ENCODE measurements at places on chromosomes 5 and 9.
A peak's percentile ranks its signal among the peaks of the same experiment; 100 is the strongest.

GRCh38 chr5:73030995-73031394, 75.2 kb downstream of the FCHO2 start:
- DNase-seq, result no peak

DNA sequence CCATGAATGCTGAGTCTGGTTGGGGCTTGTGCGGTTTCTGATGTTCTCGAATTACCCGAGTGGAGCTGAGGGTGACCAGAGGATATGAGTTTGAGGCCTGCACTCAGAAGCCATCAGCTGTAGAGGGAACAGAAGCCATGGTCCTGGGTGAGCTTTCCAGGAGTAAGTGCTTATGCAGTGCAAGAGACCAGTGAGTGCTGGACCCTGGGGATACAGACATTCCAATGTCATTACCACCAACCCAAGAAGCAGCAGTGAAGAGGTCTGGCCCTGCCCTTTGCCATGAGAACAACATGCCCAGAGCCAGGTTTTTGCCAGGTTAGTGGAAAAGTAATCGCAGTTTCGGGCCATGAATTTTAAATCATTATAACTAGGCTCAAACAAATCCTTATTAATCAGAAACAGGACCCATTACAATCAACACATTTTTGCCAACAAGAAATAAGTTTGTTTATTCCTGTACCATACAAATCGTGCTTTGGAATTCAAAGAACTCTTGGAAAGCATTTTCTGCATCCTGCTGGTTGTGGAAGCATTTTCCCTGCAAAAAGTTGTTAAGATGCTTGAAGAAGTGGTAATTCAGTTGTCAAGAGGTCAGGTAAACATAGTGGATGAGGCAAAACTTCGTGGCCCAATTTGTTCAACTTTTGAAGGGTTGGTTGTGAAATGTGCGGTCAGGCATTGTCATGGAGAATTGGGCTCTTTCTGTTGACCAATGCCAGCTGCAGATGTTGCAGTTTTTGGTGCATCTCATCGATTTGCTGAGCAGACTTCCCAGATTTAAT, 154.6 kb downstream of the SYK start:
- DNase-seq, result no peak

DNA sequence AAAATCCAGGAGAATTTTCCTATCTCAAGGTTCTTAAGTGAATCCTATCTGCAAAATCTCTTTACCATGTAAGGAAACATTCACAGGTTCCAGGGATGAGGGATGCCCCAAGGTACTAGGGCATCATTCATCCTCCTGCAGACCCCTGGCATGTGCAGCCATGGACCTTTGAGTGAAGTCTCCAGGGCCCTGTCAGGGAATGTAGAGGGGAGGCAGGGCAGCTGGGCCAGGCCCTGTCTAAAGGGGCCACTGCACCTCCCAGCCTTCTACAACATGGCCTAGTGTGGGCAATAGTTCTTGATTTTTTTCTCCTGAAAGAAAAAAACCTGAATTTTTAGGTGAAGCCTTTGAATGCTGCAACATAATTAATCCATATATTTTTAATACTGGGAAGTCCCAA, 63.3 kb downstream of the SEMA4D start:
- no peak for DNase-seq

DNA sequence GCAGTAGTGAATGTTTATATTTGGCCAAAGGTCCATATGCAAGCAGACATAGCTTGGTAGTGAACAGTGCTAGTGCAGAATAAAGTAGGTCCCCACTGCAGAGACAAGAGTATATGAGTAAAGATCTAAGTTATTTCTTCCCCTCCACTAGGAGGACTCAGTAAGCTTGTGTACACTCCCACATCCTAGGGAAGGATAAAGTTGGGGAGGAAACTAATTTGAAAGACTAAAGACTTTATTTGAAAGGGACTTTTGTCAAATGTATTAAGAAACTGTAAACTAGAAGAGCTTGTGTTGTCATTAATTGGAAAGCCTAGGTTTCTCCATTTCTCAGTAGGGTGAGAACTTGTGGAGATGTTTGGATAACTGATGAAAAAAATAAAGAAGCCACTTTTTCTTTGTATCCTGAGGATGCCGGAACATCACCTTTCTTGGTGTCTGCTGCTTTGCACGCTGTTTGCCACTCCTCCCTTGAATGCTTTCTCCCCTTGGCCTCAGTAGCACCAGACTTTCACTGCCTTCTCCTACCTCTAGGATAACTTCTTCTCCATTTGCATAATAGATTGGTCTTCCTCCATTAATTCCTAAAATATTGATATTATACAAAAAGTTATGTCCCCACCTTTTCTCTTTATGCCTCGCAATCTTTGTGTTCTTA, 329.0 kb downstream of the PARP8 start:
- DNase-seq, result no peak

GRCh38 chr5:53906736-53907135, 346.3 kb downstream of the NDUFS4 start:
- no peak for DNase-seq

- DNase-seq, result no peak
These were observed 240.6 kb upstream of the MAP3K1 start for GRCh38 chr5:56574778-56575177.

- peak; percentile 73 for DNase-seq
These were observed 36.8 kb upstream of the TEX48 start for GRCh38 chr9:114718801-114719221.

DNA sequence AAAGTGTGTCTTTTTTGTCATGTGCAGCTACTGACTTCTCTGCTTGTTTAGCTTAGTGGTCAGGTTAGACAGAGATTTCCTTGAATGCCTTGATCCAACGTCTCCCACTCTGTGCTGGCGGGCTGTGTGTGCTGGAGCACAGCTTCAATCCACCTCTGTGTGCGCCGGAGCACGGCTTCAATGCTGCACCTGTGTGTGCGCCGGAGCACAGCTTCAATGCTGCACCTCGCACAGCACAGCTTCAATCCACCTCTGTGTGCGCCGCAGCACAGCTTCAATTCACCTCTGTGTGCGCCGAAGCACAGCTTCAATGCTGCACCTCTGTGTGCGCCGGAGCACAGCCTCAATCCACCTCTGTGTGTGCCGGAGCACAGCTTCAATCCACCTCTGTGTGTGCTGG, 69.0 kb upstream of the PHYKPL start:
- no peak for DNase-seq

DNA sequence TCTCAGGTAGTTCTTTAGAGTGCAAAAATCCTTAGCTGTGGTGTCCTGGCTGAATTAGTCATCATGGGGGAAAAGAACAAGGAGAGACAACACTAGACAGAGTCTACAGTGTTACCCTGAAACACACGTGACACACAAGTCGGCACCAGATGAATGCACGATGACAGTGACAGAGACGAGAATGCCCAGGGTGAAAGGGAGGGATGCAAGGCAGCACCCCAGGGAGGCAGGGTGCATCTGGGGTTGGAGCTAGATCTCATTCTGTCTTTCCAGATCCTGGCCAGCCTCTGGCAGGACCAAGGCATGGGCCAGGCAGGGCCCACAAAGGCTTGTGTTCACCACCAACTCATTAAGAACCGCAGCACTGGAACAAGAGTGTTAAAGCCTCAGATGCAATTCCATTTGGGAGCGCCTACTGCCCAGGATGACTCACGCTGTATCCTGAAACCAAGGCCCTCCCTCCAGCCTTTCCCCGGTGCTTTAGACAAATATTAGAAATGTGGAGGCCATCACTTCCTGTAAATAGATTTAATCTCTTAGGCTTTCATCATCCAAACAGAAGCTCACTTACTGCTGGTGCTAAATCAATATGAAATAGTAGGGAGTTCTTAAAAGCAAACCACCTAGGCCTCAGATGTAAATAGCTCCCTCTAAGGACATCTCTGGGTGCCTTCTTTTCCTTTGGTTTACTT, 56.1 kb downstream of the IRX2 start:
- DNase-seq, result no peak

DNA sequence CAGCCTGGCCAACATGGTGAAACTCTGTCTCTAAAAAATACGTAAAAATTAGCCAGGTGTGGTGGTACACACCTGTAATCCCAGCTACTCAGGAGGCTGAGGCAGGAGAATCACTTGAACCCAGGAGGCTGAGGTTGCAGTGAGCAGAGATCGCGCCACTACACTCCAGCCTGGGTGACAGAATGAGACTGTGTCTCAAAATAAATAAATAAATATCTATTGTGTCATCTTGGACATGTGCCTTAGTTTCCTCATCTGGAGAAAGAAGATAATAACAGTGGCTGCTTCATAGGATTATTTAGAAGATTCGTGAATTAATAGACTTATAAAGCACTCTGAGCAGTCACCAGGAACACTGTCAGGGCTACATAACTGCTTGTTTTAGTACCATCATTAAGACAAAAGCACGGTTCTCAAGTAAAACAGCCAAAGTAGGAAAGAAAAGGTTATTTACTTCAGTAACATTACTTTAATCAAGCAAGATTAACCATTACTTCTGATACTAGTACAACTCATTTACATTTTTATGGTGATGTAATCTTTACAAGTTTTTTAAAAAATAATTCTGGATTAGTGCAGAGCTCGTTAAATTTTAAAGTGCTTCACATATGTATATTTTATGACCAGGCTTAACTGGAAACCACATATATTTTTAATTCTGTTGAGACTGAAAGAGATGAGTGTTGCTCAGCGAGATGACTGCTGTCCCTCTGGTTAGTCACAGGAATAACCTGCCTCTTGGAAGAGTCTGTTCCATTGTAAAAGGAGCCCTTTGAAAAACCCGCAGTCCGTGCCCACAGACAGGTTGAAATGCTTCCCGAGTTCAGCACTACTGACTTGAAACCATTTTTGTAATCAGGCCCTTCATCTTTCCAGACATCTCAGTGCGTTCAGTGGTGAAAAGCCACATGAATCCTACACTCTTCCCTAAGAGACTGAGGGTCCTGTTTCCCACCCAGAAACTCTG, 36.7 kb downstream of the ANKH start:
- no peak for DNase-seq

GRCh38 chr5:42991404-42992087, 48.6 kb downstream of the ANXA2R start:
- no peak for DNase-seq

Data from stimulated activated CD8-positive, alpha-beta memory T cell treated with anti-CD3 and anti-CD28 coated beads, Interleukin-7, amount 100 ng/mL, for 24 hours (primary cell).